CD4-positive, alpha-beta T cell treated with Interleukin-4 for 4 hours (primary cell): ENCODE measurements at places on chromosomes 2 and 18.

GRCh38 chr18:29271501-29271900, 1094.6 kb upstream of the CDH2 start:
- DNase-seq = no peak

- no peak for DNase-seq
Measured at GRCh38 chr18:10002280-10002679, 88.5 kb downstream of the VAPA start.

- DNase-seq = peak; percentile 34
Measured at GRCh38 chr18:35605686-35606417, 24.3 kb downstream of the GALNT1 start.

- DNase-seq = no peak
Measured at GRCh38 chr18:12930376-12930775, 17.4 kb upstream of the SEH1L start.

DNA sequence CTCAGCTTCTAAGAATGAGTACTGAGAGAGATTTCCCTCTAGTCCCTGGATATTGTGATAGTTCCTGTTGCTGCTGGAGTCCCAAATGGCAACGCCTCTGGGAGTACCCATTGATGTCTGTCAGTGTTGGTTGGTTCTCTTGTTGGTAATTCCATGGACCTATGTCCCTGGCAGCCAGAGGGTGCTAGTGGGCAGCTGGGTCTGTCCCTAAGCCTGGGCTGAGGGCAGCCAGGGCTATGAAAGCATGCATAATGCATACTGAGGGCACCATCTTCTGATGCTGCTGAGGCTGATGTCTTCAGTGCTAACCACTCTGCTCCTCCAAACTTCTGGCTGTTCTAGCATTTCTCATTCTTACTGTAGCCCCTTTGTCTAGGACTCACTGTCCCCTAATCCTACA, 35.9 kb downstream of the NABP1 start:
- DNase-seq = no peak

- DNase-seq = no peak
Measured at GRCh38 chr2:105640246-105640645, 104.5 kb upstream of the NCK2 start.

GRCh38 chr18:44935455-44935854, 254.8 kb downstream of the SETBP1 start:
- no peak for DNase-seq

- no peak for DNase-seq
Measured at GRCh38 chr18:31658670-31659575, 25.5 kb downstream of the B4GALT6 start.

GRCh38 chr2:207914716-207915115, 110.6 kb downstream of the PLEKHM3 start:
- no peak for DNase-seq

GRCh38 chr2:133303150-133303549, 265.1 kb downstream of the NCKAP5 start:
- no peak for DNase-seq

GRCh38 chr2:115733190-115733775, 1290.8 kb downstream of the DPP10 start:
- no peak for DNase-seq

DNA sequence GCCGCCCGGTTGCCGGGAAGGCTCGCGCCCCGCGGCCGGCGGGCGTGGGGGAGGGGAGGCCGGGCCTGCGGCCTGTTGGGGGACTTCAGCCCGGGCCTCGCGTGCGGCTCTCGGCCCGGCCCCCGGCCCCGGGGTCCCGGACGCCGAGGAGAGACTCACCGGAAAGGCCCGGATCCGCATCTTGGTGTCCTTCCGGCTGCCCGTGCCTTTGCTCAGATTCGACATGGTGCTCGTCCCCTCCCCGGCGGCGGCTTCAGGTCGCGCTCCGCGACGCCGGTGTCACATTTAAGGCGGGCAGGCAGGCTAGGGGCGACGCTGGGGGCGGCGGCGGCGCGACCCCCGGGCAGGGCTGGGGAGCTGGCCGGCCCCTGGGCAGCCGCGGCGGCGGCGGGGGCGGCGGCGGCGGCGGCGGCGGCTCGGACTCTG, 365 bp downstream of the CUL3 start:
- DNase-seq = peak; percentile 54

- DNase-seq = no peak
Measured at GRCh38 chr2:134154246-134154645, 99.6 kb upstream of the MGAT5 start.

DNA sequence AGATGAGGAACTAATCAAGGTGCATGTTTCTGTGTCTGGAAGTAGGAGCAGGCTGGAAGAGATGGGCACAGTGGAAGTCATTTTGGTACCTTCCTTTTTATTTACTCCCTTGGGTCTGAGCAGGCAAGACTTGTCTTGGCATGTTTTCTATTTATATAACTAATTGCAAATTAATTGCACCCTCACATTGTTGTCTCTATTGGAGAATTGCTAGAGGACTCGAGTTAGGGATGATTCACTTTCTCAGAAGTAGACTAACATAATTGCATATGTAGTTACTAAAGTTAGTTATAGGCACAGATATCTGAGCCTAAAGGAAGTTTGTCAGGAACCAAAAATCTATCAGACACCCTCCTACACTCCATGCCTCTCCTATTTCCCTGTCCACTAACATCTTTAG, 92.8 kb upstream of the NRP2 start:
- DNase-seq = no peak

- DNase-seq = peak; percentile 32
Measured at GRCh38 chr2:97740590-97741182, 27.3 kb downstream of the ZAP70 start.

DNA sequence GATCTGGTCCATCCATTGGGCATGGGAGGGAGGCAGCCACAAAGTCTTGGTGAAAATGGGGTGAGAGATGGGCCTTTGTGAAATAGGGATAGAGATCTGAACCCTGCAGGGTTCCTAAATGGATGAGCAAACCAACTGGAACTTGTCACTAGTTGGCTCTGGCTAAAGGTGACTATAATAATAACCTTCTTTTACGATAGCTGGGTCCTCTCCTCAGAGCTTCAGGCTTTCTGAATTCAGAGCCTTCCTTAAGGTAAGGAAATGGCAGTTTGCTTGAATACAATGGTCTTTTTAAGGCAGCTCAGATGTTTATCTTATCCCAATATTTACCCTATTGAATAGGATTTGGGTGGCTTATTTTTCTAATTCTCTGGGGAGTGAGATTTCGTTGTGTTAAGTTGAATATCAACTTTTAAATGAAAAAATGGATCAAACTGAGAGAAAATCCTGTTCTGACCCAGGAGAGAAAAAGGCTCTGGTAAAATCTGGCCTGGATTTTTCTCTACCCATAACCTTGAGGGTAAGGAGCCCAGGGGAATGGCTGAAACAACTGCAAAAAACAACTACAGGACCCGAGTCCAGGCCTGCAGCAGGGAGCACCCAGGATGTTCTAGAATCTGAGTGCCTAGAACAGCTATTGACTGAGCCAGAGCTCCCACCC, 61.1 kb upstream of the CXCR4 start:
- no peak for DNase-seq

DNA sequence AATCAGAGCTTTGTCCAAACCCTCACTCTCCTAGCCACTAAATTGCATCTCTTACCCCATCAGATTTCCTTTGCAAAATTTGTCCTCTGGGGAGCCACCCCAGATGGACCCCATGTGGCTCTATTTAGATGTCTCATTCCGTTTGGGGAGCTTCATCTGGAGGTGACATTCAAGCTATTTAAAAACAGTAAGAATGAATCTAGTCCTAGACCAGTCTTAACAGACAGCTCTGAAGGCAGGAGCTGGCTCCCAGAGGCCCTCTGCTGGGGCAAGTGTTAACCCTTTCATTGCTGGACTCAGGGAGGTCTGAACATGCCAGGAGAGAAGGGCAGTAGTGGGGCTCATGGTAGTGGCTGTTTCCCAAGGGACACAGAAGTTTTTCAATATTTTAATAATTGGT, 59.2 kb downstream of the RPL37A start:
- no peak for DNase-seq

- no peak for DNase-seq
Measured at GRCh38 chr2:237184192-237184918, 98.7 kb downstream of the COPS8 start.

- no peak for DNase-seq
Measured at GRCh38 chr18:44624052-44624451, 56.6 kb upstream of the SETBP1 start.

- no peak for DNase-seq
Measured at GRCh38 chr2:36366491-36367120, 11.0 kb downstream of the CRIM1 start.

DNA sequence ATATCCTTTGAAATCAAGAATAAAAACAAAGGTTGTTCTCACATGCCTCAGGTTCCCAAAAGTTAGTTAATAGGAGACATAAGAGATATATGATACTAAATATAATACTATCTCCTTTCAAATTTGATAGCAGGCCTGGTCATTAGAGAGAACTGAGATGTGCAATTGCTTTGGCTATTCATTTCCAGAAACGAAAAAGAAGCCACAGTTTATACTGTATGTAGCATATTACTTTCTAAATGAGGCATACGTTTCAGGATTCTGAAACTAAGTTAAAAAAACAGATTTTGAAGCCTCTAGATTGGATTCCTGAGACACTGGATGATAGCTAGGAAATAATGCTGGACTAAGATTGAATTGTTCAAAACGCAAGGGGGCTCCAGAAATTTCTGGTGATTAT, 7.1 kb downstream of the PPP1R1C start:
- DNase-seq = no peak

GRCh38 chr2:159349674-159350299, 63.3 kb upstream of the WDSUB1 start:
- DNase-seq = no peak

GRCh38 chr2:160220026-160220425, 20.0 kb upstream of the ITGB6 start:
- no peak for DNase-seq

- DNase-seq = no peak
Measured at GRCh38 chr2:102397209-102397608, 25.8 kb upstream of the IL18RAP start.

- no peak for DNase-seq
Measured at GRCh38 chr18:21903709-21904108, 163.1 kb downstream of the MIB1 start.

DNA sequence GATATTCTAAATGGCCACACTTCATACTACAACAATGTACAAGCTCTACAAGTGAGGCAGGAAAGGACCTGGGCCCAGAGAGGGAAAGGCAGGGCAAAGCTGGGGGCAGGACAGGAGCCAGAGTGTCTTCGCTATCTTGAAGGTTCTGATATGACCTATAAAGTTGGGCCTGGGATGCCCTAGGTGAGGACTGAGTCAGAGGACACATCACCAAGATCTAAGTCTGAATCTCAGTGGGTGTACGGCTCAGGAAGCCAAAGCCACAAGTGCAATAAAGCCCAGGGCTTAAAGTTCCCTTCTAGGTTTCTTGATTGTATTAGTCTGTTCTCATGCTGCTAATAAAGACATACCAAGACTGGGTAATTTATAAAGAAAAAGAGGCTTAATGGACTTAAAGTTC, 219.1 kb downstream of the ALK start:
- no peak for DNase-seq

DNA sequence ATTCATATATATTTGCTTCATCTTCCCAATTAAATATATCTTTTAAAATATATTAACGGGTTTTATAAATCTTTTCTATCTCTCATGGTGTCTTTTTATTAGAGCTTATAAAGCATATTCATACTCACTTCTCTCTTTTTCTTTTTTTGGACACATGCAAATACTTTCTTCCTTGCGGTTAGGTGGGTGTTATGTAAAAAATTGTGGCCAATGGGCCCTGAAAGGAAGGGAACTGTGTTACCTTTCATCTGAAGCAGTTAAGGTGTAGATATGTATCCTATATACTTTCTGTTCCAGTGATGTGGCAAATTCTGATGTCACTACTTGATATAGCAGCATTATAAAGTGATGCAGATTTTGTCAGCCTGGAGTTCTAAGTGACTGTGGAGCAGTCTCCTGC, 714.5 kb downstream of the PLCL1 start:
- DNase-seq = no peak

GRCh38 chr2:31945572-31945935, 65.3 kb downstream of the MEMO1 start:
- no peak for DNase-seq

- DNase-seq = no peak
Measured at GRCh38 chr18:69330385-69331005, 70.2 kb upstream of the DOK6 start.

- no peak for DNase-seq
Measured at GRCh38 chr2:10753156-10753555, 31.7 kb downstream of the ATP6V1C2 start.

DNA sequence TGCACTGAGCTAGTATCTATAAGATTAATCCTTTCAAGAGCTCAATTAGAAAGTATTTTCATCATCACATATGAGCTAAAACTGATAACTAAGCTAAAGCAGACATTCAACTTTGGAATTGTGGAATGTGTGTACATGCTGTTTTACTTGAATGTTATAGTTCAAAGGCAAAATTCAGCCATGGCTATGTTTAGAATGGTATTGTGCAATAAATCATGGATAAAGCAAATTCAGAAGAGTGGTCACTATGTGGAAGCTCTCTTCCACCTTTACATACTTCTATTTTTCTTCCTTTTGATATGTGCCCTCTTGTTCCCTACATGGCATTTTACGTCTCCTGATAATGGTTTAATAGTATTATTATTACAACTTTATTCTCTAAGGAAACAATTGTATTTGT, 1366.3 kb upstream of the LRRTM1 start:
- no peak for DNase-seq

GRCh38 chr2:30405260-30405605, 41.8 kb upstream of the LCLAT1 start:
- no peak for DNase-seq
